Activated T-cell treated with anti-CD3 and anti-CD28 coated beads for 48 hours (primary cell): ENCODE measurements at places on chromosomes 12 and 14.

DNA sequence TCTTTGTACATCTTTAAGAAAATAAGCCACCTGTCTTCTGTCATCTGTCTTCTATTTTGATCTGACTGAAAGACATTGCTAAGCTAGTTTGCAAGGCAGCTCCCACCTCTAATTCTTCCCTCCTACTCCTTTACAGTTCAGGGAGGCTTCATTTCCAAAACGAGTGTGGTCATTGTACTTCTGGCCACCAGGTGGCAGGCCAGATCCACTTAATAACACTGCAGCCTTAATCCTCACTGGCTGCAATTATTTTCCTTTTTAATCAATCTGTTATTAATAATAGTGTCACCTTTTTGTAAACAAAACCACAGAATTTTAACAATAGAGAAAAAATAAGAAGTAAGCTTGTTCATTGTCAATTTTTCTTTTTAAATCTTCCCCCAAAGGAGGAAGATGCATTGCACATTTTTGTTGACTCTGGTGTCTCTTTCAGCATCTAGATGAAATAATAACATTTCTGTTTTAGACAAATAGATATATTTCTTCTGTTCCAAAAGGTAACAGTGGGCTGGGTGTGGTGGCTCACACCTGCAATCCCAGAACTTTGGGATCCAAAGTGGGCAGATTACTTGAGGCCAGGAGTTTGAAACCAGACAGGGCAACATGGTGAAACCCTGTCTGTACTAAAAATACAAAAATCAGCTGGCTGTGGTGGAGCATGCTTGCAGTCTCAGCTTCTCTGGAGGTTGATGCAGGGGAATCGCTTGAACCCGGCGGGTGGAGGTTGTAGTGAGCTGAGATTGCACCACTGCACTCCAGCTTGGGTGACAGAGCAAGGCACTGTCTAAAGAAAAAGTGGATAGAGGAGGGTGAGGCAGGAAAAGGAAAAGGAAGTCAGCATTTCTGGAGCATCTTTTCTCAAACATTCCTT is 23.3 kb downstream of the GABARAPL1 start:
- DNase-seq: peak; percentile 18

DNA sequence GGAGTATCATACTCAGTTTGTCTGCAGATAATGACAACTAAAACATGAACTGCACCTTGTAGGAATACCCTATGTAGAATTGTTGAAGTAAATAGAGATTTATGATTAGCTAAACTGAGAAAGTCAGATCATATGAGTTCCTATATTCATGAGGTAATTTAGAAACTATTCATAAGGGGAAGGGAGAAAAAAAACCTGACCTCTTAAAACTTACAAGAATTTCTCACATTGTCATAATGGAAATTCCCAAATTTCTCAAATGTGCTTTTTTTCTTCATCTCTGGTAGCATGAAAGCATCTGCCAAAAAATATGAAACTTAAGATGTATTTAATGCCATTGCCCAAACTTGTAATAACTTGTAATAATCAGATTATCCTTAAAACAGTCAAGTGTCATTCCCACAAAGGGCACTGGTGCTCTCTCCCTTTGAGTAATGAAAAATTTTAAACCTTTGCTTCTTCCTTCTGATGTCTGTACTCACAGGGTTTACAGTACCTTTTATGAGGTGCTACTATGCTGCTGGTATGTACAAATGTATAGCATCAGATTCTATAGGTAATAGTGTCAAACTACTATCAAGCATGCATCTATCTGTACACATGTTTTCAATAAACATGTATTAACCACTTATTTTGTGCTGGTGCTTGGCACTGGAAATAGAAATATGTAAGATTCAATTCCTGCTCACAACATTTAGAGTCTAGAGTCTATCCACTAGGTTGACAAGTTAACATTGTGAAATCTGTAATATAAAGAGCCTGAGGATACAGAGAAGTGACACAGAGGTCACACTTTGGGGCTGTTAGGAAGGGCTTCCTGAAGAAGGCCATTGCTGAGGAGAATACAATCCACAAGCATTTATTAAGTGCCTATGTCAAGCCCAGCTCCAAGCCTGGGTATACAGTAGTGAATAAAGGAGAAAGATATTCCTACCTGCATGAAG is 17.4 kb upstream of the DRAM1 start:
- DNase-seq: no peak

DNA sequence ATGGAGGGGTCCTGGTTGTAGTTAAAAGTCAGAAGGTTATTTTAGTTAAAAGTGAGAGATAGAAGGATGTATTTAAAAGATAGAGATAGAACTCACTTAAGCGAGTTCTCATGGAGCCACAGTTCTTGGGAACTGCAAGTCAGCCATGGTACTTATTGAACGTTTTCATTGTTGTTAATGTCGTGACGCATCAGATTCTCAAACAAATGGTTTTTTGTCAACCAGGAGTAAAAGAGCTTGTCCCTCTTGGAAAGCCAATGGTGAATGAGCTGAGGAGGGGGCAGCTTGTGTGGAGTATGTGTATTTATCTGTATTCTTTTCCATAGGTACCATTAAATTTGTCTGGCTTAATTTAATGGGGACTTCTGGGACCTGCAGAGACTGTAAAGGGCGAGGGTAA is 68.6 kb downstream of the FIGNL2 start:
- no peak for DNase-seq

GRCh38 chr12:1499351-1499750 is 95.0 kb downstream of the FBXL14 start:
- DNase-seq: no peak

DNA sequence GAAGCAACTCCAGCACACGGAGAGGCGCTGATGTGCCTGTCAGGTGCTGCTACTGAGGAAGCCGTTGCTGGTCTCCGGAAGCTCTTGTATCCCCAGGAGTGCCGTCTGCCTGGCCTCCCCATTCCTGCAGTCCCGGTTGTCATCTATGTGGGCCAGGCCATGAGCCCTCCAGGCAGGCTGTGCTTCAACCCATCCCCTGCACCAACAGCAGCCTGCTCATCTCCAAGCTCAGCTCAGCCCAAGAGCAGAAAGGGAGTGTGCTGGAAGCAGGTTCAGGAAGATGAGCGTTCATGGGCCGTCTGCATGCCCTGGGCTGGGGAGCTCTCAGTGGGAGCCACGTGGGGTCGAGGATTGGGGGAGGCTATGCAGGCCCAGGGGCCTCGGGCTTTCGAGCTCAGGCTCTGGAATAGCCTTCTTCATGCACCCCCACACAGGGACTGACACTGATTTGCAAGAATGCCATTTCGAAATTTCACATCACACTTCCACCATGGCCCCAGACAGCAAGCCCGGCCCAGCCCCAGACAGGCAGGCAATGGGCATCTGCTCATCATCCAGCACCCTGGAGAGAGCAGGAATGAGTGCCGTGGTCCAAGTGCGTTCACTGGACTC is 164.5 kb downstream of the KIF26A start:
- no peak for DNase-seq

GRCh38 chr12:68585966-68586365 is 24.7 kb upstream of the RAP1B start:
- no peak for DNase-seq

DNA sequence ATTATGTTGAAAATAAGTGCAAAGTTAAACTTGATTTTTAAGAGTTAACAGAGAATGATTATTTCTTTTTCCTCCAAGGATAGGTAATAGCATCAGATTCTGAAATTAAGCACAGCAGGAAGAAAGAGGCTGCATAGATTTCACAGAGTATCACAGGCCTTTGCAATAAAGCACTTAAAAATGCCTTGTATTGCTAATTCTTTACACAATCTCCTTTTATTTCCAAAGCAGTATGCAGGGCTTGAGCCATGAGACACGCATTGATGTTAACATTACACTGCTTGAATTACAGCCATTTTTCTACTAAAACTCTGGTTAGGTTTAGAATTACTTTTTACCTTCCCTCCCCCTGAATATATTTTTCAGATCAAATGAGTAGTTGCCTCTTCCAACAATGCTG is 398.3 kb downstream of the BCAT1 start:
- no peak for DNase-seq

GRCh38 chr14:79117561-79117960 is 947.4 kb downstream of the NRXN3 start:
- no peak for DNase-seq

- no peak for DNase-seq
These were observed 48.3 kb downstream of the RIMKLB start for GRCh38 chr12:8746046-8746445.
